ENCODE measurements at places on chromosomes 3 and 15. TPM values are rescaled to one million over a fixed set of nuclear protein-coding genes. Genes with fewer than 3 reads are reported as not detected.

- no peak for DNase-seq
- no peaks in the 10 kb centered on the region for H3K36me3 ChIP-seq
- no peaks in the 10 kb centered on the region for H3K4me1 ChIP-seq
- H3K4me3 ChIP-seq, result no peak overlapping the region
Measured at GRCh38 chr3:121514496-121514895, 31.3 kb downstream of the POLQ start.

GRCh38 chr3:16290827-16291196 lies 25.8 kb downstream of the OXNAD1 start:
- no peak overlapping the region for H3K27ac ChIP-seq
- no peaks in the 10 kb centered on the region for H3K27me3 ChIP-seq
- DNase-seq, result no peak
- peaks cover 49% of the 10 kb centered on the region for H3K4me1 ChIP-seq

- H3K4me1 ChIP-seq, result peaks cover 35% of the 10 kb centered on the region
- no peak for DNase-seq
- H3K36me3 ChIP-seq, result no peaks in the 10 kb centered on the region
Measured at GRCh38 chr3:112555535-112556170, 6.1 kb downstream of the ATG3 start.

The RBP2 gene
- total RNA-seq, result not detected

- H3K36me3 ChIP-seq, result no peaks in the 10 kb centered on the region
- H3K27ac ChIP-seq, result no peak overlapping the region
- H3K4me3 ChIP-seq, result no peak overlapping the region
- peaks cover 10% of the 10 kb centered on the region for H3K4me1 ChIP-seq
- no peaks in the 10 kb centered on the region for H3K27me3 ChIP-seq
Measured at GRCh38 chr15:96261575-96262034, 68.9 kb upstream of the NR2F2 start.

The MUC20 gene
- 3.4 TPM for total RNA-seq

The SRPRB gene
- 16.4 TPM for total RNA-seq

- no peaks in the 10 kb centered on the region for H3K27me3 ChIP-seq
- peaks cover 12% of the 10 kb centered on the region for H3K36me3 ChIP-seq
- H3K4me3 ChIP-seq, result peak overlapping the region; percentile 84
- no peaks in the 10 kb centered on the region for H3K4me1 ChIP-seq
Measured at GRCh38 chr3:14947886-14948608, 664 bp downstream of the NR2C2 start.

Data from right atrium auricular region (tissue), 2 donors.